Stimulated activated CD8-positive, alpha-beta memory T cell treated with anti-CD3 and anti-CD28 coated beads, Interleukin-7, amount 100 ng/mL, for 1 hour (primary cell): ENCODE measurements at places on chromosomes 7 and 10.

GRCh38 chr7:34758111-34758601 is 100.1 kb downstream of the NPSR1 start:
- no peak for DNase-seq

DNA sequence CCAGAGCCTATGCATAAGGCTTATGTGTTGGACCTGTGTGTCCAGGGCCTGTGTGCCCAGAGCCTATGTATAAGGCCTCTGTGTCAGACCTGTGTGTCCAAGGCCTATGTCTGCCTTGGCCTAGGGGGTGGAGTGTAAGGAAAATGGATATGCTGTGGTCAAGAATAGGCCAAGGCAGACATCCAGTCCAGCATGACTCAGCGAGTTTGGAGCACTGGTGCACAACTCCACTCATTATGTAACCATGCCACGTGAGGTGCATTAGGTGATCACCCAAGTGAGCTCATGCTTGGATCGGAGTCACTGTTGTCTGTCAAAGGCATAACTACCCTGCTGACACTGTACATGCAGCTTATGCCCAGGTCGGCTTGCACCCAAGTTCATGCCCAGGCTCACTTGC is 238.9 kb downstream of the CACNA2D1 start:
- no peak for DNase-seq

GRCh38 chr10:112525200-112525599 is 78.2 kb downstream of the VTI1A start:
- no peak for DNase-seq

DNA sequence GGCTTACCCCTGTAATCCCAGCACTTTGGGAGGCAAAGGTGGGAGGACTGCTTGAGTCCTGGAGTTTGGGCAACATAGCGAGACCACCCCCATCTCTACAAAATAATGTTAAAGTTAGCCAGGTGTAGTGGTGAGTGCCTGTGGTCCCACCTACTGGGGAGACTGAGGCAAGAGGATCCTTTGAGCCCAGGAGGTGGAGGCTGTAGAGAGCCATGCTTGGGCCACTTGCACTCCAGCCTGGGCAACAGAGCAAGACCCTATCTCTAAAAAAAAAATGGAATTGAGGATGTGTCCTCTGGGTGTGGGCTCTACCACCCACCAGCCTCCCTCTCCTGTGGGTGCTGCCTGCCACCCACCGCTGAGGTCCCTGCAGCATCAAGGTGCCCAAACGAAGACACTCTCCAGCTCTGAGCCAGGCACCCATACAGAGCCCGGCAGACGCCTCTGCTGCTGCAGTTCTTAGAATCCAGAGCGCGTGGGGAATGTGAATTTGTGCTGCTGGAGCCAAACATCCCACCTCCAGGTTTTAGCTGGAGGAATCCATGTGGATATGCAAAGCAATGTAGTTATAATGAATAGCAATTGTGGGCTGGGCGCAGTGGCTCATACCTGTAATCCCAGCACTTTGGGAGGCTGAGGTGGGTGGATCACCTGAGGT is 176.0 kb upstream of the TNRC18 start:
- no peak for DNase-seq

DNA sequence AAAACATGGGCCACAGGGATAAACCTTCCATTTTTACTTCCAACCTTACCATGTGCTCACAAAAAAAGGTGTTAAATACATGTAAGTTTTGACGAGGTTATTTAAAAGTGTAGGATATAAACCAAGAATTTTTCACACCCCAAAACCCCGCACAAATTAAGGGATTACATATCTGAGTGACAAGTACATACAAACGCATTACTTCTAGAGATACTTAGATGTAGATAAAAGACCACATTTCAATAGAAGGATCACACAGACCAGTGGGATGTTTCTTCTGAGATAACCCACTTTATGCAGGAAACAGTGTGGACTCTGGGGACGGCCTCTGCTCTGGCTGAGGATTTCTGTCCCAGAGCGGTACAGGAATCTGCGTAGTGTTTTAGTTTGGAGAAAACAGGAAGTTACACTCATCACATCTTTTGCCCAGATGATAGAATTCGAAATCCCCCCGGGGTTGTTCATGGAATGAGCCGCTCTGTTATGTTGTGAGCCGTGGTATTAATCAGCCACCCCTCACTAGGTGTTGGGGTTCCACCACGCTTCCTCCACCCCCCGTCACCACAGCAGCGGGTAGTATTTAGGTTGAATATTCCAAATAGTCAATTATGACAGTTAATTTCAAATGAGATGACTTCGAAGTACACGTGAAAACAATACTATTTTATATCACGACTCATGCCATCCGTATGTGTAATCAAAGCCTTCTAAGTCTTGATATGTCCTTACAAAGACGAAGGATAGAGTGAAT is 1.3 kb upstream of the CUL1 start:
- DNase-seq, result no peak

GRCh38 chr10:119296703-119297102 is 89.3 kb downstream of the GRK5 start:
- DNase-seq, result no peak

GRCh38 chr7:133753513-133753912 is 373.6 kb upstream of the LRGUK start:
- no peak for DNase-seq

DNA sequence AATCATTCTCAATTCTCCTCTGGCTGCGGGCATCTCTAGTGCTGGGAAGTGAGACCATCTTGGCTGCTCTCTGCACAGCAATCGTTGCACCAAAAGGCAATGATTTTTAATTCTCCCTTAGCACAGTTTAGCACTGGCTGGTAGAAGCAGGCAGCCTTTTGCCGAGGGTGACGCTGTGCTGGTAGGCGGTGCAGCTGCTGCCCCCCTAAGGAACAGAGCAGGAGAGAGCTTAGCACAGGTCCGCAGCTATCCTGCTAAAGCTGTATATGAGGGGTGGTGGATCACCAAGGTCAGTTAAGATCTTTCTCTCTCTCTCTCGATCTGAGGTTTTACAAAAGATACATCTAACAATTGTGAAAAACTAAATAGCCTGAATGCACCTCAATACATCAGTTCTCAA is 390.1 kb downstream of the GATA3 start:
- DNase-seq, result peak; percentile 12

GRCh38 chr10:132193907-132194552 is 7.3 kb downstream of the DPYSL4 start:
- no peak for DNase-seq

DNA sequence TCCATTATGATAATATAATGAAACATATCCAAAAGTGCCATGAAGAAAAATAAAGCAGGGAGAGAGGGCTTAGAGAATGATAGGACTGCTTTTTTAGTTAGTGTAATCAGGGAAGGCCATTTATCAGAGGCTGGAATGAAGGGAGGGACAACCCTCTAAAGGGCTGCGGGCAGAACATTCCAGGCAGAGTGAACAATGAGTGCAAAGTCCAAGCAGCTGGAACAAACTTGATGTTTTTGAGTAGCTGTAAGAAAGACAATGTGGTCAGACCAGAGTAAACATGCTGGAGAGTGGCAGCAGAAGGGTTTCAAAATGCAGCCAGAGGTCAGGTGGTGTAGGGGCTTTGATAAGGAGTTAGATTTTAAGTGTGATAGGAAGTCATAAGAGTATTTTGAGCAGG is 65.6 kb upstream of the CCDC6 start:
- no peak for DNase-seq

DNA sequence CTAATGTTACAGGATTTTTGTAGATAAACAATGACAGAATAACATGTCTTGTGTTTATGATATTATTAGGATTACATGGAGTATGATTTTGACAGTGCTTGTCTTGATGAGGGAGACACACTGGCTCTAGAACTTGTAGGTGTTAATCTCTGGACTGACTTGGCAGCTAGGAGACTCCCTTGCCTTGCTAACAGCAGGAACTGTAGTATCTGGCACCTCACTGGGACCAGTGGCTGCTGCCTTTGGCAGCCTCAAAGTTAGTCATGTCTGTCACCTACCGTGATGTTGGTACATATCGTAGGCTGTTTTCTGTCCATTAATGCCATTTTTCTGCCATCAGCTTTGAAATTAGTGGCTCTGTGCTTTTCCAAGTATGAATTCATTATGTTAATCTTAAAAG is 261.5 kb downstream of the CDK14 start:
- DNase-seq, result no peak

DNA sequence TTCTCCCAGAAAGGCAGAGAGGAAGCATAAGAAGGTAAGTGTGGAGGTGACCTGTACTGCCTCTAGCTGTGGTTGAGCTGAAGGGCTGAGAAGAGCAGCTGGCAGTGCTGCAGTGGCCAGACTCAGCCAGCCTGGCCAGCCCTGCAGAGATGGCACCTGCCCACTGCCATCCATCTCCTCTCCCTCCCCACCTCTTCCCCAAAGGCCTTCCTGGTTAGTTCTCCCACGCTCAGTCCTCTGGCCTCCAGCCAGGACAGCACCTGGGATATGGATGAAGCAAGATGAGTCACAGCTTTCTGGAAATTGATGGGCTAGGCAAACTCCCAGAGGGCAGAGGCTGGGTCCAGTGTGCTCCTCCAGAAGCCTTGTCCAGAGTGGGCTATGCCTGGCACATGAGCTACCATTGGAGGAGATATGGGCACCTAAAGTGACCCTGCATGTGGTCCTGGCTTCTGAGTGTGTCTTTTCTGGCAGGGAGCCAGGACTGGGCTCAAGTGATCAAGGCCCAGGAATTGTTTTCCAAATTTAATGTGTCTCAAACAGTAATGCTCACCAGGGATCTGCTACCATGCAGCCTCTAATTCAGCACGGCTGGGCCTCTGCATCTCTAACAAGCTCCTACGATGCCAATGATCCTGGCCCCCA is 81.0 kb upstream of the CACUL1 start:
- no peak for DNase-seq

DNA sequence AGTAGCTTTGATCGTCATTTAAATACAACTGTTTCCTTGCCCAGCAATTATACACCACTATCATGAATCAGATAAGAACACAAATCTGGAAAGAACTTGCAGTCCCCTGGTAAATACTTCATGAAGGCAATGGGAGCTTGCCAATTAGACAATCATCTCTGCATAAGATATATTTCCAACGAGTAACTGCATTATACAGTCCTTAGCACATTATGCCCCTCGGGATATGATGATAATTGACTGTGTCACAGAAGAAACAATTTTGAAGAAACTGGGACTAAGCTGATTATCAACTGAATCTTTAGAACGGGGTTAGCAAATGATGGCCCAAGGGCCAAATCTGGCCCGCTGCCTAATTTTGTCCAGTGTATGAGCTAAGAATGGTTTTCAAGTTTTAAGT is 155.7 kb downstream of the TRIL start:
- no peak for DNase-seq

- no peak for DNase-seq
These were observed 37.1 kb downstream of the ELMO1 start for GRCh38 chr7:37411444-37412034.

GRCh38 chr10:48236199-48236621 is 38.3 kb downstream of the FRMPD2 start:
- no peak for DNase-seq

DNA sequence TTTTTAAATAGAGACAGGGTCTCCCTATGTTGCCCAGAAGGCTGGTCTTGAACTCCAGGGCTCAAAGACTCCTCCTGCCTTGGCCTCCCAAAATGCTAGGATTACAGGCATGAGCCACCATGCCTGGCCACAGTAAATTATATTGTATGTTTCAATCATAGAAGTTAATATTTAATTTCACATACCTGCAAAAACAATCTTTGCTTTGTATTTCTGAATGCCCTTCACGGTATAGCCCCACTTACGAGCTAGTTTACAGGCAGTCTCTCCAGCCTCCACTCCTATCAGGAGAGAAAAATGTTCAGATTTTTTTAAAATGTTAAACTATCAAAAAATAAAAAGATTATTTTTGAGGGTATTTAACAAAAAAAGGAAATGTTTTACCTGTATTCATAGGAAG is 10.4 kb downstream of the OAT start:
- DNase-seq, result no peak

DNA sequence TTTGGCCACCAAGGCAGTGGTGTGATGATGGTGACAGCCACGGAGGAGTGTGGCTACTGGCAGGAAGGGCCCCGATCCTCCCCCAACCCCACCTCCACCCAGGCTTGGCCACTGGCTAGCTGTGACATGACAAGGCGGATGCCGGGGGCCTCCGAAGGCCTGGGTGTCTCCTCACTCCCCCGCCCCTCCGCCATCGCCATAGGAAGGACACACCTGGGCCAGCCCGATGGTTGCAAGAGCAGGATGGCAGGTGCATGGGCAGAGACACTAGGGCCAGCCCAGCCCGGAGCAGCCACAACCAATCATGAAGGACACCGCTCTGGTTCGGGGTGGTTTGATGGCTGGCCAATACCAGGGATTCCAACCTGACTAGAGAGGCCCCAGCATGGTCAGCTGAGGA is 81.0 kb downstream of the PTPRN2 start:
- no peak for DNase-seq

DNA sequence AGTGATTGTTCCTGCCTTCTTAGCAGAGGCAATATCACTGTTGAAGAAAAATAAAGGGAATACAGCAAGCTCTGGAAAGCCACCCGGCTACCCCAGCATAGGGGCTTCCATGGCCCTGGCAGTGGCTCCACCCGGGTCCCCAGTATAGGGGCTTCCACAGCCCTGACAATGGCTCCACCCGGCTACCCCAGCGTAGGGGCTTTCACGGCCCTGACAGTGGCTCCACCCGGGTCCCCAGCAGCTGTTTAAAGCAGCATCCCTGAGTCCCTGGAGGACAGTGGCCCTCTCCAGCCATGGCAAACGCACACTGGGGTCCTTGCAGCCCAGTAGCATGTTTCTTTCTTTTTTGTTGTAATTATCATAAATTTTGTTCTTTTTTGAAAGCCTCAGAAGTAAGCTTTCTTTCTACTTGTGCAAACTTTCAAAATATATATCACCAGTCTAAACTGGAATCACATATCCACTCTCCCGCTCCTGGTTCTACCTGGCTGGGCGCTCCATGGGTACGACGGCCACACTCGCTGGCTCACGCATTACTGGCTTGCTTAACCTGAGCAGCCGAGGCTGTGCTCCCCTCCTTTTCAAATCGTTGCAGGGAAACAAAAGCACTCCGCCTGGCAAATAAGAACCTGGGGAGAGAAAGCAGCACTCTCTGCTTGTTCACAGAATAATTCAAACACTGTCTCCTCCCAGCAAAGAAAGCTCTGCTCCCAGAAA is 62.1 kb downstream of the TCERG1L start:
- DNase-seq, result no peak

- DNase-seq, result no peak
These were observed 789 bp downstream of the PDGFA start for GRCh38 chr7:518630-519483.

DNA sequence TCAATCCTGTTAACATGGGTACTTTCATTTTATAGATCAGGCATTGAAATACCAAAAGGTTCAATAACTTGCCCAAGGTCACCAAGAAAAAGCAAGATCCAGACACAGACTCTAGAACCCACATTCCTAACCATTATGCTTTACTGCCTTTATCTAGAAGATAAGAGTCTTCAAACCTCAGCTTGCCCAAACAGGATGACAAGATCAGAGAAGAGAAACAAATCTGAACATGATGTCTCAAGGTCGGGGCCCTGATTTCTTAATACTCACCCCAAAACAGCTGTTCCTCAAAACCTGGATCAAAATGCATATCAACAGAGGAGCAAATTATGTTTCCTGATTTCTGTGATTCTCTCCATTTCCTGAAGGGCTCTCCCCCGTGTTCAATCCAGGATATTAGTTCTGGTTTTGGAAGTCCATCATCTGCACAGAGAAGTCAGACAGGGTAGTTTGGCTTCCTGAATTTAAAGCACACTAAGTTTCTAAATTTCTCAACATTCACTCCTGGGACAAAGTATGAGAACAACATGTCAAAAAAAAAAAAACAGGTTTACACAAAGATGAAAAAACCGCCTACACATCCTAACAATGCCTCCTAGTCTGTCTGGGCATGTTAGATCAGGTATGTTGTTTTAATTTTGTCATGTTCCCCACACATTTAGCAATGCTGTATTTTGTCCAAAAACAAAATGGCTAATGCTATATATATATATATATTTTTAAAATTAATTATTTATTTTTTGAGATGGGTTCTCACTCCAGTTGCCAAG is 16.2 kb downstream of the ZNF786 start:
- no peak for DNase-seq
